Lower lobe of right lung (tissue), 2 donors: ENCODE measurements at places on chromosomes 2 and 18.

- no peaks in the 10 kb centered on the region for H3K36me3 ChIP-seq
- H3K4me3 ChIP-seq = no peak overlapping the region
- peaks cover 76% of the 10 kb centered on the region for H3K27me3 ChIP-seq
- H3K27ac ChIP-seq = no peak overlapping the region
- DNase-seq = no peak
- peaks cover 16% of the 10 kb centered on the region for H3K4me1 ChIP-seq
These were observed 10.6 kb downstream of the EMX1 start for GRCh38 chr2:72927619-72928550.

DNA sequence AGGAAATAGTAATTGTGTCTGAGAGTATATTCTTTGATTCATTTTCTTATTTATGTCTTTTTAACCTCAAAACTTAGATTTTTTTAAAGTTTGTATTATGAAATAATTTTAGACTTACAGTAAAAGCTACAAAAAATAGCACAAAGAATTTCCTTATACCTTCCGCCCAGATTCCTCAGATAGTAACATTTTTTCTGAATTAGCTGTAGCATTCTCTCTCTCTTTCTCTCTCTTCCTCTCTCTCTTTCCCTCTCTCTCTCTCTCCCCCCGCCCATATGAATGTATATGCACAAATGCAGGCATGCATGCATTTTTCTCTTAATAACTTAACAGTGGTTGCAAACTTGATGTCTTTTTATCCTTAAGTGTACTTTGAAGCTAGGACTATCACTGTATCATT, 361.1 kb upstream of the NRP2 start:
- DNase-seq = no peak
- H3K36me3 ChIP-seq = no peaks in the 10 kb centered on the region
- H3K4me3 ChIP-seq = no peak overlapping the region
- no peaks in the 10 kb centered on the region for H3K27me3 ChIP-seq

GRCh38 chr18:47526147-47526546, 274.7 kb upstream of the SKOR2 start:
- H3K4me1 ChIP-seq = no peaks in the 10 kb centered on the region
- H3K27ac ChIP-seq = no peak overlapping the region
- DNase-seq = no peak
- H3K4me3 ChIP-seq = no peak overlapping the region
- H3K27me3 ChIP-seq = peaks cover 6% of the 10 kb centered on the region
- no peaks in the 10 kb centered on the region for H3K36me3 ChIP-seq

DNA sequence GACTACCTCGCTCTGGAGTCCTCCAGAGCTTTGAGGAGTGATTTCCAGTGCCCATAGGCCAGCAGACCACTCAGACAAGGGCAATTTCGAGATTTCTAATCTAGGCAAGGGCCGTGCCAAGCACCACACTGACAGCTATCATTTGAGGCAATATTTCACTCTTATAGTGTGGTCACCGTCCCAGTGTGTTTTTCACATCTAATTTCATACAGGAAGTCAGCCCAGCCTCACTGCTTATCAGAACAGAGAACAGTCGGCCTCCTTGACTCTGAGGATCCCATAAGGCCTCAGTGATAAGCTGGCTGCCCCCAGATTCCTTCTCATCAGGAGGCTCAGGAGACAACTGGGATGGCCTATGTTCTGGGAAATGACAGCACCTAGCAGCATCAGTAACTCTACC, 581 bp downstream of the CAPN14 start:
- H3K4me3 ChIP-seq = no peak overlapping the region
- no peaks in the 10 kb centered on the region for H3K27me3 ChIP-seq
- H3K36me3 ChIP-seq = no peaks in the 10 kb centered on the region
- H3K4me1 ChIP-seq = peaks cover 5% of the 10 kb centered on the region
